ENCODE measurements at places on chromosomes 6 and 20.

DNA sequence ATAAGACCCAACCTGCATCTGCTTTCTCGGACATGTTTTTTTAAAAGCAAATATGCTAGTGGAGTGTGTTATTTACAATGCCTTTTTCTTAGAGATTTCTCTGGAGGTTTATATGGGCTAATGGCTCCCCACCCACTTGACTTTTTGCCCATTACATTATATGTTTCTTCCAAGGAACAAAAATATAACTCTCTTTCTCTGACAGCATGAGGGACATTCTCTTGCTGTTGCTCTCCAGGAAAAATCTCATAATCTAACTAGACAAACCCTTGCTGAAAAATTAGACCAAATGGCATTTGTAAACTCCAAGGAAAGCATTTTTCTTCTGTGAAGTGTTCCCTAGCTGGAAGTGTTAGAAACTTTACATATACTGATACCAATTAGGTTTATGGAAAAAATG is 213.7 kb downstream of the PRL start:
- no peak for DNase-seq

- DNase-seq, result peak; percentile 32
Observed at GRCh38 chr6:70884074-70884983, 72.5 kb downstream of the B3GAT2 start.

GRCh38 chr6:3287308-3287707 is 28.6 kb downstream of the PSMG4 start:
- peak; percentile 38 for DNase-seq

- no peak for DNase-seq
Observed at GRCh38 chr20:20092827-20093226, 40.5 kb downstream of the CFAP61 start.

- no peak for DNase-seq
Observed at GRCh38 chr6:158174514-158174913, 6.4 kb downstream of the GTF2H5 start.

DNA sequence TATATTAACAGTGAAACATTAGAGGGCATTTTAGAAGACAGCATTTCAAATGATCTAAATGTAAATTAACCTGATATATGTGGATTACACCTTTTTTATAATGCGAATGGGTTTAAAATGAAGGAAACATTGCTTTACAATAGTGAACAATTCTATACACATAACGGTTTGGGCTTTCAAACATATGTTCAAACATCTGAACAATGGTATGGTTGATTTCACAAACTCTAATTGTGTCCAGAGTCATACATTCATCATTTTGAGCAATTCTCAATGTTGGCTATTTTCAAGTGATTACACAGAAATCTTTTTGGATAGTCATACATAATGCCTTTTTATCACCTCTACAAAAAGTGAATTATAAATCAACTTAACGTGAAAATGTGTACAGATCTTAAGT is 578.1 kb downstream of the PHF3 start:
- DNase-seq, result no peak

DNA sequence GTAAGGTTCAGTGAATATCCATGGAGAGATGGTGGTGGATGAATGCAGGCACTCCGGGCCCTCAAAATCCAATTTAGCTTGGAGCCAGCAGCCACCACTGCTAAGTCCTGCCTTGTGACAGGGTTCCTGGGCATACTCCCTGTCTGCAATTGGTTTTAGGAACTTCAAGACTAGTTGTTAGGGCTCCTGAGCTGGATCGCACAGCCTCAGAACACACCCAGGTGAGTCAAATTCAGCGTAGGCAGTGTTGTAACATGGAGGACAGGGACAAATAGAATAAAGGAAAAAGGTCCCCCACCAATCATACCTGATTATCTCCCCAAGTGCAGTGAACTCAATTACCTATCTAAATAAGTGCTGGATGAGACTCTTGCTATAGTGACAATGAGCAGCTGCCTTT is 74.6 kb downstream of the PERP start:
- DNase-seq, result no peak

All from NCI-H2029 treated with DMSO at 0.1 percent for 48 hours (cell line).